Stimulated activated CD4-positive, alpha-beta T cell treated with anti-CD3 and anti-CD28 coated beads, Interleukin-15, amount 100 ng/mL, for 1 hour (primary cell): ENCODE measurements at places on chromosomes 7 and 10.
A peak's percentile ranks its signal among the peaks of the same experiment; 100 is the strongest.

DNA sequence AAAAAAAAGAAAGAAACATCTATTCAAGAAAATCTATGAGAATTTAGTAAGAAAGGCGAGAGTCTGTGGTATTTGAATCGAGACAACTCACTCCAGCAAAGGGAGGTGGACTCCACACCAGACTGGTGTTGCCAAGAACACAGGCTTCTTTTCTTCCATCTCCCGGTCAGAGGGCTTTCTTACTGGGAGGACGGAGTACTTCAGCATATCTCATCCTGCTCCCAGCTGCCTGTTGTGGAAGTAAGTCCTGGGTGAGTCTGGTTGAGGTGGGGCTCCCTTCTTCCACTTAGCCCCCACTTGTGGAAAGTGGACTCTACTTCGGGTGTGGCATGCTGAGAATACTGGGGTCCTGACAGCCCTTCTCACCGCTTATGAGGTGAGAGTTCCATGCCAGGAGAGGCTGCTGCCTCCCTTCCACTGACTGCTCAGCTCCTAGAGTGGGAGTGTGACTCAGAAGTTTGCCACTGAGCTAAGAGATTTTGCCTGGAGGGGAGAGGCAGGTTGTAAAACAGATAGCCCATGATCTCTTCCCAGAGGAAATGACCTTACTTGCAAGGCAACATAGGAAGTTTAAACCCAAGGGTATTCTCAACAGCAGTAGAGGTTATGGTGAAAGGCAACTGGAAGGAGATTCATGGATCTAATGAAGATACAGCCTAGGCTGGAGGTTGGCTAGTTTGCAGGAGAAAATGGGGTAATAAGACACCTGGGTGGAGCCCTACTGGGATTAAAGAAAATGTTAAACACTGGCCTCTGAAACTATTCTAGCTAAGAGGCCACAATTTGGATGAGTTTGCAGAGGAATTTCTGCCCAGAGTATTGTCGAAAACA, 3.5 kb upstream of the NACAD start:
- no peak for DNase-seq

- no peak for DNase-seq
These were observed 110.2 kb downstream of the SRI start for GRCh38 chr7:88109612-88110011.

- DNase-seq: peak; percentile 40
These were observed 30.9 kb upstream of the FAM133B start for GRCh38 chr7:92621026-92621540.

- DNase-seq: no peak
These were observed 122.7 kb upstream of the TMEM72 start for GRCh38 chr10:44788147-44789129.
